Naive B cell (primary cell): ENCODE measurements at places on chromosomes 1 and 21. TPM values are rescaled to one million over a fixed set of nuclear protein-coding genes. Genes with fewer than 3 reads are reported as not detected.

DNA sequence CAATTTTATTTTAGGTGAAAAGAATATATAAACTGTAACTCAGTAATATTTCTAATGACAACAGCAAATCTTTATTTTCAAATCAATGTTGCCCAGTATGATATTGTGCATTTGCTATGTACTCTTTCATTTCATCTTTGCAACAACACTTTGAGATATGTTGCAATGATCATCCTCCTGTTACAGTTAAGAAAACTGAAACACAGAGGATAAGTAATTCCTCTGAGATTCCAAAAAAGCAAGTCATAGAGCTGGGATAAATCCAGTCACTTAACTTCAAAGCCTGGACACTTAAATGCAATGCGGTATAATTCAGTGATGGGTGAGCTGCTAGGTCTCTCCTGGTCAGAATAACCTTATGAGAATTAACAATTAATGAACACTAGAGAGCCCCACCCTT is 48.6 kb upstream of the EXO1 start:
- no peak for DNase-seq
- no peak overlapping the region for H3K4me3 ChIP-seq
- H3K27ac ChIP-seq, result no peak overlapping the region
- H3K36me3 ChIP-seq, result no peaks in the 10 kb centered on the region

DNA sequence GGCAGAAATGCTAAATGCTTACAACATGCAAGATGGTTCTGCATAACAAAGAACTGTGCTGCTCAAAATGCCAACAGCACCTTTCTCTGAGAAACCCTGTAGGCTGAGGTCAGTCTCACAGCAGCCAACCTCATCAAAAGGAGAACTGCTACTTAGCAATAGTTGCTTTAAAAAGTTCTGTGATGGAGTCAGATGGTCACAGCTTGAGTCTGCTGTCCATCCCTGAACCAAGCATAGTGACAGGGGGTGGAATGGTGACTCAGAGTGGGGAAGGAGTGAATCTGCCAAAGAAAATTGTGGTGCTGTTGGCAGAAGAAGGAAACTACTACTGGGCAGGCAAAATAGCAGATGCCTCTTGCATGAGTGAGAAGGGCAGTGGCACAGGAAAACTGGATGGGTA is 106.0 kb upstream of the FAM78B start:
- peaks cover 9% of the 10 kb centered on the region for H3K36me3 ChIP-seq
- H3K4me1 ChIP-seq, result no peaks in the 10 kb centered on the region
- H3K4me3 ChIP-seq, result no peak overlapping the region
- H3K27me3 ChIP-seq, result no peaks in the 10 kb centered on the region
- H3K27ac ChIP-seq, result no peak overlapping the region

- H3K27ac ChIP-seq, result no peak overlapping the region
- H3K36me3 ChIP-seq, result peaks cover 42% of the 10 kb centered on the region
- H3K27me3 ChIP-seq, result peaks cover 59% of the 10 kb centered on the region
- no peak for DNase-seq
- H3K4me1 ChIP-seq, result peaks cover 11% of the 10 kb centered on the region
Measured at GRCh38 chr1:231702331-231702730, 75.7 kb downstream of the DISC1 start.

DNA sequence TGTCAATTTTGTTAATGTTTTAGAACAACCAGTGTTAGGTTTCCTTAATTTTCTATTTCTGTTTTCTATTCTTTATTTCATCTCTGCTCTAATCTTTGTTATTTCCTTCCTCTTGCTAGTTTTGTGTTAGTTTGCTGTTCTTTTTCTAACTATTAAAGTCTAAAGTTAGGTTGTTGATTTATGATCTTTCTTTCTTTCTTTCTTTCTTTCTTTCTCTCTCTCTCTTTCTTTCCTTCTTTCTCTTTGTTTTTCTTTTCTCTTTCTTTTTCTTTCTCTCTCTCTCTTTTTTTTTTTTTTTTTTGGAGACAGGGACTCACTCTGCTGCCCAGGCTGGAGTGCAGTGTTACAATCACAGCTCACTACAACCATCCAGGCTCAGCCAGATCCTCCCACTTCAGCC is 17.4 kb upstream of the KLF18 start:
- DNase-seq, result no peak
- no peaks in the 10 kb centered on the region for H3K36me3 ChIP-seq
- H3K4me3 ChIP-seq, result no peak overlapping the region
- H3K27ac ChIP-seq, result no peak overlapping the region
- H3K4me1 ChIP-seq, result no peaks in the 10 kb centered on the region

- no peak overlapping the region for H3K4me3 ChIP-seq
- H3K27me3 ChIP-seq, result no peaks in the 10 kb centered on the region
- H3K27ac ChIP-seq, result no peak overlapping the region
- peaks cover 4% of the 10 kb centered on the region for H3K4me1 ChIP-seq
Measured at GRCh38 chr1:26946270-26946669, 14.0 kb downstream of the KDF1 start.

DNA sequence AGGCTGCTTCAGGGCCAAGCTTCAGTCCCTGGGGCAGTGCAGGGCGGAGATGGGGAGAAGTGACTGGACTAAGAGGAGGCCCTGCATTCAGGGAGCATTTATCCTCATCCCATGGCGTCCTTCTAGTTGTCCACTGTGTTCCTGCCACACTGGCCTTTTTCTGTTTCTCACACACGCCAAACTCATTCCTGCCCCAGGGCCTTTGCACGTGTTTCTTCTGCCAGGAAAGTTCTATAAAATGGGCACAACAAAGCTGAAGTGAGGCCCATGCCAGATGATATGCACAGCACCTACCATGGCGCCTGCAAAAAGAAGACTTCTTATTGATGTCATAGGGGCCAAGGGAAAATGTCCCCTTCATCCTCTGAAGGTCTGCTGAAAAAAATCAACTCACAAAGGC is 24.3 kb downstream of the MROH7 start:
- peaks cover 11% of the 10 kb centered on the region for H3K36me3 ChIP-seq
- DNase-seq, result no peak
- H3K27me3 ChIP-seq, result peaks cover 6% of the 10 kb centered on the region
- no peak overlapping the region for H3K4me3 ChIP-seq

DNA sequence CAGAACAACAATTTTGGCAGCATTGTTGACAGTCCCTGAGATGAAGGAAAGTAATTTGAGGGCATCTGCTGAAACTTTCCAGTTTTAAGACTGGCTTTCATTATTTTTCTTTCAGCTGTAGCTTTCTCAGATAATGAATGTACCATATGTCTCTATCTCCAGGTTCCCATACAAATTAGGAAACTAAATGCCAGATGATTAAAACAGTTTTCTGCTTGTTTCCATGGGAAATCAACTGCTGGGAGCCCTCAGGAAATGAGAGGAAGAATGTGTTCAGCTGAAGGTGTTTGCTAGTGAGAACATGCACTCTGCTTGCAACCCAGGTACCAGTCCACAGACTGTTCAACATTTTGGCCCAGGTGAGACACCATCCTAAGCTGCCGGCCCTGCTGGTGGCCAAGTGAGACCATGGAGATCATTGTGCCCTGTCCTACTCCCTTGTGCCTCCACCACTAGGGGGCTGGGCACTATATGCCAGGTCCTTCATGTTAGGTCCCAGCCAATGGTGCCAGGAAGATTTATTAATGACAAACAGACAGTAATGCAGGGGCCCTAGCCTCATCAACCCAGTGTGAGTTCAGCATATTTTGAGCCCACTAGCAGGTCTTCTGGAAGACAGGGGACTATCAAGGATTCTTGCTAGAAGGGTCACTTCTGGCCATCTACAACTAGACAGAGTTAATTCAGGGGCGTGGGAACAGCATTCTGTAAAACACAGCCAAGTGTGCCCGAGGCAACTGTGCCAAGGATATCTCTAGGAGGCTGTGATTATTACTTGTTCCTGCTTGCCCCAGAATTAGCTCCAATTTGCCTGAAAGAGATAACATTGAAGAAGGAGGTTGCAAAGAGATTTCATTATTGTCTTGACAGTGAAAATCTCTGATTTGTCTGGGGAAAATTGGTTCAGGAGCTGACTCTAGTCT is 17.0 kb upstream of the LRRC8C start:
- H3K27ac ChIP-seq, result no peak overlapping the region
- H3K4me1 ChIP-seq, result no peaks in the 10 kb centered on the region

DNA sequence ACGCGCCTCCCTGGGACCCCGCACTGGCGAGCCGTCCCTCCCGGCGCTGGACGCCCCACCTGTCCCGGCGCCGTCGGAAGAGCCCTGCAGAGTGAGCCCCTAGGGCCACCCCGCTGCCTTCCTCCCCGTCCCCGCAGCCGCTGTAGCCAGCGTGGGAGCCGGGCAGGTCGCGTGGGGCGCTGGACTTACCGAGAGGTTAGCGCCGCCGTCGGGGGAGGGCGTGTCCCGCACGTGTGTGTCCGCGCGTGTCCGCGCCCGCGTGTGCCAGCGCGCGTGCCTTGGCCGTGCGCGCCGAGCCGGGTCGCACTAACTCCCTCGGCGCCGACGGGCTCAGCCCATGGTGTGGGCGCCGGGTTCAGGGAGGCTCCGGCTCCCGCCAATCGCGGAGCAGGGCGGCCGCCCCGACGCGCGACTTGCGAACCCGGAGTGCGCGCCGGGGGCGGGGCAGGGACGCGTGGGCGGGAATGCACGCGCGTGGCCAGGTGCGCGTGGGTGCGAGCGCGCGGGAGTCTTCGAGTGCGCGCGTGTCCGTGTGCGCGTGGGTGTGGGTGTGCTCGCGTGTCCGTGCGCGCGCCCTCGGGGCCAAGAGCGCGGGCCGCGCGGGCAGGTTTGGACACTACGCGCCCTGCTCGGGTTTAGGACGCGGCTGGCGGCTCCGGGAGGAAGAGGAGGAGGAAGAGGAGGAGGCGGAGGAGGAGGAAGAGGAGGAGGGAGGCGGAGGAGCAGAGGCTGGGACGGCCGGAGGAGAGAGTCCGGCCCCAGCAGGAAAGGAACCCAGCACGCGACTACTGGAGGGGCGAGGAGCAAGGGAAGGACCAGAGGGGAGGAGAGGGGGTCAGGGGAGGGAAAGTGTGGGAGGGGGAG is 145.2 kb upstream of the ETS2 start:
- no peak for DNase-seq
- no peak overlapping the region for H3K27ac ChIP-seq
- H3K27me3 ChIP-seq, result peaks cover 48% of the 10 kb centered on the region
- no peaks in the 10 kb centered on the region for H3K36me3 ChIP-seq
- H3K4me1 ChIP-seq, result peaks cover 14% of the 10 kb centered on the region

Gene FAM131C
- polyA plus RNA-seq, result not detected

Gene LCE1B
- not detected for polyA plus RNA-seq

Gene SLAMF9
- not detected for polyA plus RNA-seq

Gene RAP1GAP
- polyA plus RNA-seq, result not detected

Gene SLC9C2
- polyA plus RNA-seq, result not detected

Gene ELF3
- not detected for polyA plus RNA-seq

Gene SLC45A1
- polyA plus RNA-seq, result 0.26 TPM
